ENCODE measurements at places on chromosomes 2 and 18. TPM values are rescaled to one million over a fixed set of nuclear protein-coding genes. Genes with fewer than 3 reads are reported as not detected.

The STPG4 gene
- total RNA-seq = not detected

The POTEI gene
- total RNA-seq = not detected

The CIB4 gene
- total RNA-seq = not detected

DNA sequence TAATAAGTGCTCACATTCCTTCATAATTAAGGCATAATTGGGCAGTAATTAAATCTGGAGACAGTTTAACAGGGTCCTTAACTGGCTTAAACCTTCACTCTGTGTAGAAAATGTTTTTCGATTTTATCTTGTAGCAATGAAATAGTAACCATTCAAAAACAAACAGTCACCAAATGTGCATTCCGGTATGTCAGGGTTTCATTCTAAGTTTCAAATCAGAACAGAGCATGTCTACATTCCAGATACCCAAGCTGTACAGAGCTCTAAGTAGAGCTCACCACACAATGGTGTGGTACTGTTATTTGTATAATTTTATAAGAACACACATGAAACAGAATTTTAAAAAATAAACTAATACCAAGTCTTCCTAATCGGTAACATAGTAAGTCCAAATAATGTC is 52.6 kb downstream of the SMAD2 start:
- no peak for DNase-seq

- DNase-seq = no peak
Observed at GRCh38 chr2:178909507-178909906, 102.3 kb upstream of the TTN start.

DNA sequence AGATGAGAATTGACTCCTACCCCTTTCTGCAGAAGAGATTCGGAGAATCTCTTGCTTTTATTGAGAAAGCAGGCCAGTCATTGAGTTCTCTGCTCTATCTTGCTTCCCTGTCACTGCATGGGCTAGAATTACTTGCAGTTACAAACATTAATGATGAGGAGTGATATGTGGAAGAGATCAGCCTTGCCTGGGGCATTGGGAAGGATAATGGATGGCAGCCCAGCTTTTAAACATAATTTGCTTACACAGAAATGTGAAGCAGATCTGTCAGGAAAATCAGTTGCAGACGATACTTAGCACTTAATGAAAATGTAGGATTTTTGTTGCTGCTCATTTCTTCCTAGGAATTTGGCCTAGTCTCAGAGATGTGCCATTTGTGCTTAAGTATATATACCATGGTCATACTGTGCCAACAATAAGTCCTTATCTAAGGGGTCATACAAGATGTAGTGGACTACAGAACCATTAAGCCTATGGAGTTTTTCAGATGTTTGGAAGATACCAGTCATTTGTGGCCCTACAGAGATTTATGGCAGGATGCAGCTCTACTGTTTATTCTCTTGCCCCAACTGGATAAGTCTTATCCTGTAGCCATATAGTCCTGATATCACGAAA is 92.7 kb downstream of the XRCC5 start:
- DNase-seq = no peak

DNA sequence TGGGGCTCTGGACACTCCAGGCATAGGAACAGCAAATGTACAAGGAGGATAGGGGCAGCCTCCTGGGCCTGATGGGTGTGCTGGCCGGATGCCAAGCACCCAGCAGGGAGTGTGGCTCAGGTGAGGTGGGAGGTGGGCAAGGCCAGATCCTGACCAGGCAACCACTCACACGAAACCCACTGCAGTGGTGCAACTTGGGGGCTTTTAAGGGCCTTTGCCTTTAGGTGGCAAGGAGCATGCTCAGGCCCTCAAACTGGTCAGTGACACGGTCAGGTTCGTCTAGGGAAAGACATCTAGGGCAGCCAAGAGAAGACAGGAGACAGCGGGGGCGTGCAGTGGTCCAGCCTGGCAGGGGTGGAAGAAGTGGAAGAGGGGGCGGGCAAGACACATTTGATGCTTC is 18.4 kb upstream of the TEX51 start:
- peak; percentile 22 for DNase-seq

GRCh38 chr2:203401-203800 is 60.4 kb downstream of the SH3YL1 start:
- no peak for DNase-seq
